NCI-H226 (cell line): ENCODE measurements at places on chromosomes 2 and 18.

- peak; percentile 9 for DNase-seq
These were observed 1184.9 kb upstream of the ACVR2A start for GRCh38 chr2:146659976-146660375.

- DNase-seq = peak; percentile 26
These were observed 66.1 kb upstream of the NXPH2 start for GRCh38 chr2:138846216-138846821.

GRCh38 chr2:203401-203800 lies 60.4 kb downstream of the SH3YL1 start:
- DNase-seq = no peak

DNA sequence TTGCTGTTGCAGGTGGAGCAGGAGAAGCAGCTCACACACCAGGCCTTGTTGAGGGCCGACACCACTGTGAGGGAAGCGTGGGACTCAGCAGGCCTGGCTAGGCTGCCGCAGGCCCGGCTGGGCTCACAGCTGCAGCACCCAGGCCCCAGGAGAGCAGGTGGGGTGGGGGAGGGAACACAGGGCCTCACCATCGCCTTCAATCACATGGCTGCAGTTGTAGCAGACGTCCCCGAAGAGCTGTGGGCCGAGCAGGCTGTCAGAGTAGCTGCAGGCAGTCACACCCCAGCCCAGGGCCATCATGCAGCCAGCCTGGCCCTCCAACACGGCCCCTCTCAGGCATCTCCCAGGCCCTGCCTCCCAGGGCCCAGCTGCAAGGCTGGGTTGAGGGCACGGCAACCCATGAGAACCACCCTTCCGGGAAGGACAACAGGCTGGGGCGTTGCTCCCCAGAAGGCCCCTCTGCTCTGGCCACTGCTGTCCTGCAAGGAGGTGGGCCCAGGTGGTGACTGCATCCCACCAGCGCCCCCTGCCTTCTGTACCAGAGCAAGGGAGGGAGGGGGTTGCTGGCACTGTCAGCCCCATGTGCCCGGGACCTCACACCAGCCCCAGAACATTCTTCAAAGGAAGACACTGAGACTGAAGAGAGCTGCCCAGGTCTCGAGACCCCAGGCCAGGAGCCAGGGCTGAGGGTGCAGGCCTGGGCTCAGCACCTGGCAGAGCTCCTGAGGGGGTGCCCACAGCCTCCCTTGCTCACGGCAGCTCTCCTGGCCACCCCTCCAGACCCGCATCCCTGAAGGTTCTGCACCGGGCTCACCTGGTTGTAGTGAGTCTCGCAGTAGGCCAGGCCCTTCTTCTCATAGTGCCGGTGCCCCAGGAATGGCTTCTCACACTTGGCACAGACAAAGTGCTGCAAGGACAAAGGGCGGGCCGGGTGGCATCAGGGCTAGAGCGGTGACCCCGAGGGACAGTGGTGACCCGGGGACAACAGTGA lies 5.6 kb upstream of the GPR17 start:
- DNase-seq = no peak

GRCh38 chr2:187574969-187575750 lies 20.9 kb upstream of the TFPI start:
- DNase-seq = no peak

DNA sequence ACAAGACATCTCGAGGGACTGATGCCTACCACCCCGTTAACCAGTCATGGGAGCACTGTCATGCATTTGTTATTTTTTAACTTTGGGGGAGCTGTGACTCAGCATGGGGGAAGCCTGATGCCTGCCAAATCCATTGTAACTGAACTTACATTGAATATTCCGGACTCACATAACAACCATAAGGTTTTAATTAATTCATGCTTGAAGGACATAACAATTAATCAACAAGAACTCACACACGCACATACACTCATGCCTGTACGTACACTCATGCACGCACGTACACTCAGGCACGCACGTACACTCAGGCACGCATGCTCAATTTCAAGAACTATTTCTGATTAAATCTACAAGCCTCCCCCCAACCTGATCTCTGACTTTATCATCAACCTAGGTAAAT lies 1639.1 kb downstream of the SUCLG1 start:
- DNase-seq = no peak

GRCh38 chr18:2903006-2903405 lies 56.2 kb downstream of the EMILIN2 start:
- peak; percentile 58 for DNase-seq

DNA sequence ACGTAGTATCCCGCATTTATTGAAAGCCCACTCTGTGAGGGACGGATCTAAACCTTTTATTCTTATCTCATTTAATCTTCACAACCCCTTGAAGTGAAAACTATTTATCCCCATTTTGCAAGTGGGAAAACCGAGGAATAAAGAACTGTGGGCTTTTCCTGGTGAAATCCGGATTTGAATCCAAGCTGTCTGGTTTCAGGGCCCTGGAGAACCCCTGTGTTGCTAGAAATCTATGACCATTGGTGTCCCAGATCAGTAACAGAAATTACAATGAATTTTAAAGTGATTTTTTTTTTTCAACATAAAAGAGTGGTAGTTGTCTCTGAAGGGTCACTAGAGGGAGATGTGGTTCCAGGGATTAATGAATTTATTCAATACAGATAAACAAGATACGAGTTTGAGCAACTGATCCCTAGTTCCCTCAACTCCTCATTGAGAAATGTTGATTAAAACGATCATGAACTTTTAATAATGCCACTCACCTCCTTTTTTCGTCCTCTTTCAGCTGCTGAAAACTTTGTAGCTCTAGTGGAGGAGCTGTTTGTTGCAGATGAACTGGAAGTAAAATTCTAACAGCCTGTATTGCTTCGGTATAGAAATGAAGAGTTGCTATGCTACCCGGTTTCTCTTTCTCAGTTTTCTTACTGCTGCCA lies 940 bp downstream of the XRCC5 start:
- no peak for DNase-seq

- no peak for DNase-seq
These were observed 50.9 kb downstream of the ADI1 start for GRCh38 chr2:3468296-3468988.

DNA sequence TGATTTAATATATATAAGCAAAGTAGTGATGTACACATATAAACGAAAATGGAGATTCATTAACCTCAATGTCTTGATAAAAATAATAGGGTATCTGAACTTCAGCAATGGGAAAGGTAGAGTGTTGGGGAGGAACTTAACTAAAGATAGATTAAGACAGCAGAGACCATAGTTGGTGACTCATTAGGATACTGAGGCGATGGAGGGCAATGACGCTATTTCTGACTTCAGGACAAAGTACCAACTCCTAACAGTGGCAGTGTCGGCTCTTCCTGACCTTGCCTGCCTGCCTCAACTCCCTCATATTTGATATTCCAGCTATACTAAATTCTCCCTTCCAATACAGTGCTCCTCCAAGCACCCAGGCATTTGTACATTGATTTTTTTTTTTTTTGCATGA lies 98.6 kb downstream of the CDH2 start:
- DNase-seq = peak; percentile 74

- no peak for DNase-seq
These were observed 749.8 kb upstream of the NRXN1 start for GRCh38 chr2:51781691-51782090.

- DNase-seq = peak; percentile 76
These were observed 23.5 kb downstream of the HADHB start for GRCh38 chr2:26268213-26268612.

- no peak for DNase-seq
These were observed 3.8 kb downstream of the ACTG2 start for GRCh38 chr2:73896362-73897239.

DNA sequence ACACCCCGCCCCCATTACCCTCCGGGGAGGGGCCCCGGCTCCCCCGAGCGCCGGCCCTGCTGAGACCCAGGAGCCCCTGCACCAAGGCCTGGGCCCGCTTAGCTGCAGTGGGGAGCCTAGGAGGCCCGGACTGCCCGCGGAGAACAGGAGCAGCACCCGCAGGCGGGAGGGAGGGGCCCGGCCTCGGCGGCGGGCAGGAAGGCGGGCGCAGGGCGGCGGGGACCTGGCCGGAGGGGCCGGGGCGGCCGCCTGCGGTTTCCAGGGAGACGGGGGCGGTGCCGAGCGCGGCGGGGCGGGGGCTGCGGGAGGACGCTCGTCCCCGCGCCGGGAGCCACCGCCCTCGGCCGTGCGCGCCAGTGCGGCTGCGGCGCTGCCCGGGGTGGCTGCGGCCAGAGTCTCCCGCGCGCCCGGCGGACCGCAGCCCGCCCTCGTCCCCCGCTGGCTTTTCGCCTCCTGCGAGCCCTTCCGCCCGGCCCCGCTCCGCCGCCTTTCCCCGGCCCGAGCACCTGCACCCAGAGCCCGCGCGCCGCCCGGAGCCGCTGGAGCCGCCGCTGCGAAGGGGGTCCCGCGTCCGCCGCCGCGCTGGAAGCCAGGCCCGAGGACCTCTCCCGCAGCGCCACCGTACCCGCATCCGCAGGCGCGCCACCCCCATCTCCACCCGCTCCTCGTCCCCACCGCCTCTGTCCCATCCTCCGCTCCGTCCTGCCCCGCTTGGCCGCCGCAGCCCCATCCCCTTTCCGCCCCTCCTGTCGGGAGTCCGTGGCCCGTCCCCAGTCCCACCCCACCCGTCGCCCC lies 17.2 kb downstream of the GPC1 start:
- peak; percentile 69 for DNase-seq

- DNase-seq = no peak
These were observed 29.7 kb upstream of the APCDD1 start for GRCh38 chr18:10424585-10425307.
